Activated CD8-positive, alpha-beta memory T cell treated with anti-CD3 and anti-CD28 coated beads for 48 hours (primary cell): ENCODE measurements at places on chromosomes 5 and 9.

DNA sequence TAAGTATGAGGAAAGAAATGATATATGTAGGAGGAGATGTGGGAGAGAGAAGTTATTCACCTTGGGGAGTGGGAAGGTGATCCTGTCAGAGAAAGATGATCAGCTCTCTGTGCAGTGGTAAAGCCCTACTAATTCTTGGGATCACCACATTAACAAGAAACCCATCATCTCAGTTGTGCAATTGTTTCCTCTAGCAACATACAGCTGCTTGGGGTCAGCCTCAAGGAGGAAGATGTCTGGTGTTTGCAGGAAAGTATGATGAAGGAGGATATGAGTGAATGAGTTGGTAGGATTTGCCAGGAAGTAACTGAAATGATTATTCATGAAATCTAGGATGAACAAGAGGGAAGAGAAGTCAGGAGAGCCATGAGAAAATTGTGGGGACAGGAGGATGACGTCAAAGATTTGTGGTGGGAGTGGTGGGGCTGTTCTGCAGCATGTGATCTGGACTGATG lies 50.1 kb downstream of the TNFSF8 start:
- DNase-seq = no peak

DNA sequence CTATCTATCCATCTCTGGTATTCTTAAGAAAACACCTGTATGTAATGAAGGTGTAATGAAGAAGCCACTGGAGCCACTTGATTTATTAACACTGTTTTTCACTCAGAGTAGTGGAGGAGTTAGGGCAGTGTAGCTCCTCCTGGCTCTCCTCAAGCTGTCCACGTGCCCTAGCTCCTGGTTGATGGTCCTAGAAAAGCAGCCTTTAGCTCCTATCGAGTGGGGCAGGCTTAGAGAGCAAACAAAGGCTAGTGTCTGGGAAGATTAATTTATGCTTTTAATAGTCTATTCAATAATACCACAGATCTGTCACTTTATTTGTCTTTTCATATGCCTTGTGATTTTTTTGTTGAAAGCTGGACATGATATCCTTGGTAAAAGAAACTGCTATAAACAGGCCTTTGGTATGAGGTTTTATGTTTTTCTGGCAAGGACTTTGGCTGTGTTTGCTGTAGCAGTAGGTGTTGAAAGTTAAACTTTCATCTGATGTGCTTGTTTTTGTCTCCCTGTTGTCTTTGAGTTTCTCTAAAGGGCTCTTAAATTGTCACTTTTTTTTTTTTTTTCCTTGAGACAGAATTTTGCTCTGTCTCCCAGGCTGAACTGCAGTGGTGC lies 141.1 kb downstream of the GCNT1 start:
- no peak for DNase-seq

- no peak for DNase-seq
These were observed 27.2 kb upstream of the ASS1 start for GRCh38 chr9:130417602-130418001.

- no peak for DNase-seq
These were observed 162.5 kb downstream of the COL23A1 start for GRCh38 chr5:178427576-178428197.

DNA sequence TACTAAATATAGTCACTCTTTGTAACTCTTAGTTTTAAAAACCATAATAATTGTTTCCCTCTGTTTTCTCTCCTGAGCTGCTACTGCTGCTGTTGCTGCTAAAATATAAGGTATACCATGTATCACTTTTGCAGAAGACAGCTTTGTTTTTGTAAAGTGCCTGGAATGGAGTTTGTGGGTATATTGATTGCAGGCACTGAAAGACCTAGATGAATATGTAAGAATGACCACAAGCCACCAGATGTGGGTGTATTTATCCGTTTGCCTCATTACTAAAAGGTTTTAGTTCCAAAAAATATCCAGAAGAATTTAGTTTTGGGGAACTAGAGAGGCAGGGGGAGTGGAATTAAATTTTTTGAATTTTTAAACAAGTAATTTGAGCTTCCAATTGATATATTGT lies 151.1 kb upstream of the CDKN2B start:
- DNase-seq = no peak

DNA sequence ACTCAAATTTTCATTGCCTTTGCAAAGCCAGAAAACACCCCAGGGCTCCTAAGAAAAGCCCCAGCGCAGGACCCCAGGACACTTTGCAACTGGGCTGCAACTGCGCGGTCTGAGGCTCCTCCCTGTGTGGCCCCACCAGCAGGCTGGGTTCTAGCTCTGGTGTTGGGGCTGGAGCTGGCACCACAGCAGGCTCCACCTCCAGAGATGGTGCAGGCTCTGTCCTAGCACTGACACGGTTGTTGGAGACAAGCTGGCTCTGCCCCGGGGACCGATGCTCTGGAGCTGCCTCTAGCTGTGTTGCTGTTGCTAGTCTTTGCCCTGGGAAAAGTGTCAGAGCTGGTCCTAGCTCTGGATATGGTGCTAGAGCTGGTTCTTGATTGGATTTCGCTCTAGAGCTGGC lies 13.6 kb downstream of the LCN10 start:
- no peak for DNase-seq

GRCh38 chr9:130024597-130024994 lies 18.4 kb downstream of the FNBP1 start:
- no peak for DNase-seq

- DNase-seq = no peak
These were observed 712.1 kb upstream of the MEF2C start for GRCh38 chr5:89595056-89595455.

- no peak for DNase-seq
These were observed 23.0 kb downstream of the ABL1 start for GRCh38 chr9:130857864-130858738.

GRCh38 chr5:134436523-134437339 lies 25.1 kb upstream of the CDKN2AIPNL start:
- no peak for DNase-seq

DNA sequence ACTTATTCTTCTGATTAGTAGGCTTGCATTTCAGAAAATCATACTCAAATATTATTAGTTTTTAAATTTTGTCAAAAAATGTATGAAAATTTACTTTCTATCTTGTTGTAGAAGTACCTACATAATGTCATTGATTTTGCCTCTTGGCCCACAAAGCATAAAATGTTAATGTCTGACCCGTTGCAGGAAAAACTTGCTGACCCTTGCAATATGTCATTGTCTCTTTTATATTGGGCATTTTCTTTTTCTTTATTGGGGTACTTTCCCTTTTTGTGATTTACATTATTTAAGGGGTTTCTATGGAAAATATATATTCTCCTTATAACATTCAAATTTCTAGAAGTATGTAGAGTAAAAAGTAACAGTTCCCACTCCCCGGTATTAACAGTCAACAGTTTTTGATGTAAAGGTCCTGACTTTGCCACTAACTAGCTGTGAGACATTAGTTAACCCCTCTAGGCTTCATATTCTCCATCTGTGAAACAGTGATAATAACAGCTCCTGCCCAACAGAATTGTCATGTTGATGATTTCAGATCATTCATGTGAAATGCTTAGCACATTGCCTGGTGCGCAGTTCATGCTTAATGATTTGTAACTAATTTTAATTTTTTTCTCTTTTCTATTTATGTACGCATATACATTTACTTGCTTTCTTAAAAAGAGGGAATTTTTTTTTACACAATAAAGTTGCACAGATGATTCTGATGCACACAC lies 243.2 kb downstream of the ARHGAP26 start:
- no peak for DNase-seq

DNA sequence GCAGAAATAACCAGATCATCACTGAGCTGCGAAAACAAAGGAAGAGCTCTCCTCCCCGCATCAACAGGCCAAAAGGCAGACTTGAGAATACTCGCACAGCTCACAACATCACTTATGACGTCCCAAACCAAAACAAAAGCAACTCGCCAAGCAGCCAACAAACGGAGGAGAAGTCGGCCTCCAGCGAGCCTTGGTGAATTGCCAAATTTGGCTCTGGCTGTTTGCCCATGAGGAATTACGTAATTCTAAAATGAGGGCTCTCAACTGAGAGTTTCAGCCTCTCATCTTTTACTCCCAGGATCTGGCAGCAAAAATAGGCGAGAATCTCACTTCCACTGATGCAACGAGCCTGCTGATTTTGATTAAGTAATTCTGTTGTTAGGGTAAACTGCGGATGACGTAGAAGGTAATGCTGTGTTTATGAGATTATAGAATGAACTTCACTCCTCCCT lies 51.7 kb upstream of the SEMA6A start:
- no peak for DNase-seq

DNA sequence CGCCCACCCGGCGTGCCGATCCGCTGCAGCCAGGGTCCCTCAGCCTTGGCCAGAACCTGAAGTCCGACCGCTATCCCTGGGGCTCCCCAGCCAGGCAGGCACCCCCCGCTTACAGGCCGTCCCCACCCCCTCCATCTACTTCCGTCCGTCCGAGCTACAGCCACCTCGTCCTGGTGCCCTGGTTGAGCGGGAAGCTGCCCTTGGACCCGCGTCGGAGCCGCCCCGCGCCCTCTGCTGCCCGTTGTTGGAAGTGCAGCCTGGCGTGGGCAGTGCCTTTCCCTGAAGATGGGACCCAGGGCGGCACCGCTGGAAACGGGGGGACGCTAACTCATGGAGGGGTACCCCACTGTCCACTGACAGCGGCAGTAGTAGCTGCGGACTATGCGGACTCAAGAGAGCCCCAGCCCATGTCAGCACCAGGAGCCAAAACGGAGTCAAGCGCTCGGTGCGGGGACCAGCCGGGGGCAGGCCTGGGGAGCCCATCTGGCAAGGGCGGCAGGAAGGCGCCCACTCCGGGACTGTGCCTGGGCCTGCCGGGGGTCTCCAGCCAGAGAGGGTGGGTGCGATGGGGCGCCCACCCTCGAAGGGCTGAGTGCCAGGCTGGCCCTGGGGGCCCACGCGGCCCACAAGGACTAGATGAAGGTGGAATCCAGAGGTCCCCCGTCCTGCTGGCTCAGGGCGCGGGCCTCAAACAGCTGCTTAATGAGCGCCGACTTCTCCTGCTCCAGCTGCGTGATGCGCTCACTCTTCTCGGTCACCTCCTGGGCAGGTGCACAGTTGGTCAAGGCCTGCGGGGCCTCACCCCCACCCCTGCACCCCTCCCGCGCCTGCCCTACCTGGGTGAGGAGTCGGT lies 6.1 kb downstream of the SAPCD2 start:
- DNase-seq = no peak

- no peak for DNase-seq
These were observed 14.1 kb upstream of the RAPGEF6 start for GRCh38 chr5:131649161-131649560.

GRCh38 chr5:144086295-144086694 lies 84.2 kb downstream of the YIPF5 start:
- no peak for DNase-seq

GRCh38 chr9:132348676-132349075 lies 6.1 kb downstream of the SETX start:
- DNase-seq = no peak

- DNase-seq = no peak
These were observed 312.1 kb downstream of the TMEM232 start for GRCh38 chr5:110414360-110414759.

- no peak for DNase-seq
These were observed 555.5 kb upstream of the ST8SIA4 start for GRCh38 chr5:101458587-101458986.

DNA sequence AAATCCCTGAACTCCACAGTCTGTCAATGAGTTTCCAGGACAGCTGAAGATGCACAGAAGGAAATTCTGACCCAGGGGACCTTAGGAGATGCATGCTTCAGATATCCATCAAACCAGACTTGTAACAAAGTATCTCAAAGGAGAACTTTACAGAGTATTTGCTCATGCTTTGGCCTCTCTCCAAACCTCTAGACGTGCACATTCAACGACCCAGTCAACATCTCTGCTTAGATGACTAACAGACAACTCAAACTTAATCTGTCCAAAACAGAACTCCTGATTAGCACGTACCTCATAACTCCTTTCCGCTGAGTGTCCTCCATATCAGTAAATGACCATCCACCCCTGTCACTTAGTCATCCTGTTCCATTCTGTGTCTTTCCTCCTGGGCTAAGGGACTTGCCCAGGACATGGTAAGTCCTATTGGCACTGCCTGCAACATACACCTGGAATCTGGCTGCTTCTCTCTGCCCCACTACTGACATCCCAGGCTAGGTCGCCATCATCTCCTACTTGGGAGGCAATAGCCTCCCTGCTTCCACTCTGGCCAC lies 107.4 kb downstream of the LMNB1 start:
- DNase-seq = no peak

GRCh38 chr9:136625101-136626065 lies 37.3 kb upstream of the EGFL7 start:
- no peak for DNase-seq

DNA sequence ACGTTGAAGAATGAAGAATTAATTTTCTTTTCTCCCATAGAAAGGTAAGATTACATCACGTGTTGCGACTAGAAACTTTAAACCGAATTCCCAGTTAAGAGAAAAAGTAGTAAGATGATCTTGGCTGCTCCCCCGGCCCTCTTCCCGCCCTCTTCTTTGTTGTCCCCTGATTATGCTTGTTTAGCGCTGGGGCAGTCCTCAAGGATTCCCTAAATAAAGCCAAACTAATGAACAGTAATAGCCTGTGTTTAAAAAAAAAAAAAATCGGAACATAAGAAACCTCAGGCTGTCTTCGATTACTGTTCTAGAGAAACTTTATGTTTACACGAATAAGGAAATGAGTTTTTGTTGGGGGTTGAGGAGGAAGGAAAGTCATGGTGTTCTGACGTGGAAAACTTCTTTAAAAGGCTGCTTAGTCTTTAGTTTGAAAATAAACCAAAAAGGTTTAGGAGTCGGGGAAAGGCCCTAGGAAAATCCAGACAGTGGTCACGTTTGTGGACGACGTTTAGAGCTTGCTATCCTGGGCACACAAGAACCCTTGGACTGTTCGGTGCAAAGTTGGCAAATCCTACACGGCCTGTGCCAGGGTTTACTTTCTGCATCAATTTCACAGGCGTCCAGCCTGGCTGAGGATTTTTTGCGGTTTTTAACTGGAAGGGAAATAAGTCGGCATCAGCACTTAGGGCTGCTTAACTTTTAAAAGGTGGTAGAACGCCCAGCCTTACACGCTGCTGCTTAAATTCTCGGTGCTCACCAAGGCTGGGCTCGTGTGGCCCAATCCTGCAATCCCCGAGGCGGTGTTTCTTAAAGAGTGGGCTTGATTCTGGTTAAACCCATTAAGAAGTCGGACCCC lies 1.1 kb upstream of the MAT2B start:
- no peak for DNase-seq
